Activated effector memory CD4-positive, alpha-beta T cell treated with Interleukin-2 at 50 U/mL for 16 hours (primary cell): ENCODE measurements at places on chromosomes 4 and X.

DNA sequence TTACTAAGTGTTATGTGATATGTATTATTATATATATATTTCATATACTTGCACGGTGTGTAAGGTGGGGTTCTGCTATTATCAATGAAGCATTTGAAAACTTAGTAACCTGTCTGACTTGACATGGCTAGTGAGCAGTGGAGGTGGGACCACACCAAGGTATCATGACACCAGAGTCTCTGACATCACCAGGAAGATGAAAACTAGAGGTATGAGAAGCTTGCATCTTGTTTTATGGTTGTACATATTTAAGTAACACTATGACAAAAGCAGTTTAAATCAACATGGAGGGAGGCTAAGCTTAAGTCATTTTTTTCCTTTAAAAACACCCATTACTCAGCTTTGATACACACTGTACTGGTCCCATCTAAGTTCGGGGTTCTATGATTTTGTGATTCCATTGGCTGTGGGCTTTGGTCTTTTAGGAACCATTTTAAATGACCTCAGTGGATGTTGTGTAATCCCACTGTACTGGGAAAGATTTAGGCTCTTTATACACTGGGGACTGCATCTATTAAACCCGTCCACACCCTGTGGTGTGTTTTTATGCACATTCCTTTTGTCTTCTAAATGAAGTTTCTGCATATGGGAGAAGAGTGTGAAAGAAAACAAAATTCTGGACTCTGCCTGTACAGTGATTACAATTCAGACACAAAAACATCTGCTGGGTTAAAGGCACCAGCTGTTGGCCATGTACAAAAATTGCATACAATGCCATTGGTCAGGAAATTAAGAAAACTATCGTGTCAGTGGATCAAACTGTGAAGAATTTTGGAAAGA, 570.6 kb downstream of the SPRY1 start:
- no peak for DNase-seq

- no peak for DNase-seq
These were observed 133.5 kb upstream of the NDST3 start for GRCh38 chr4:117900832-117901231.

- peak; percentile 23 for DNase-seq
These were observed 12.0 kb upstream of the CD38 start for GRCh38 chr4:15765910-15766697.

DNA sequence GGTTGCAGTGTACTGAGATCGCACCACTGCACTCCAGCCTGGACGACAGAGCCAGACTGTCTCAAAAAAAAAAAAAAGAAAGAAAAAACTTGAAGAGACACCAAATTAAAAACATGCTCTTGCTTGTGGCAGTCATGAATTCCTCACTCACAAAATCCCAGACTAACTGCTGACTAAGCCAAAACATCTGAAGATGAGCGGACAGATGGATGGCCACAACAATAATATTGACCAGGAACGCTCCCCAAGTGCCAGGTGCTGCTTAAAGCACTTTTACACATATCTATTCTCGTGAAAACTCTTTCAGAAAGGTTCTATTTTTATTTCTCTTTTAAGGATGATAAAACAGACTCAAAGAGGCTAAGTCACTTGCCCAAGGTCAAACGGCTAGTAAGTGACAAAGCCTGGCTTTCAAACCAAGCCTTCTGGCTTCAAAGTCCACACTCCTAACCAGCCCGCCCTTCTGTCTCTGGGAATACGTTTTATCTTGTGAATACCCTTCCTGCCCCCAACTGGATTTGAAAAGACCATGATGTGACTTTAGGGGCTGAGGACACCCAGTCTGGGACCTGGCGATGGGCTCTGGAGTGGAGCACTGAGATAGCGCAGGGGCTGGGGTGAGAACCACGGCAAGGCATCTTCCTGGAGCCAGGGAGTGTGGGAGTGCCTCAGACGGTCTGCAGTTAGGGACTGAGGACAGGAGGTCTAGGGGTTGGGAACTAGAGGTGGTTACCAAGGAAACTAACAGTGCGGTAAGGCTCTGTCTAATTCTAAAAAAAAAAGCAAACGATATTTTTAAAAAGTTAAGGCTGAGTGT, 9.5 kb upstream of the CXCR3 start:
- DNase-seq = no peak
